ENCODE measurements at places on chromosomes 6 and 20. TPM values are rescaled to one million over a fixed set of nuclear protein-coding genes. Genes with fewer than 3 reads are reported as not detected.

GRCh38 chr6:32189742-32190053, 304 bp downstream of the PBX2 start:
- H3K4me3 ChIP-seq = peak overlapping the region; percentile 99
- peaks cover 60% of the 10 kb centered on the region for H3K4me1 ChIP-seq
- no peaks in the 10 kb centered on the region for H3K27me3 ChIP-seq
- DNase-seq = no peak

DNA sequence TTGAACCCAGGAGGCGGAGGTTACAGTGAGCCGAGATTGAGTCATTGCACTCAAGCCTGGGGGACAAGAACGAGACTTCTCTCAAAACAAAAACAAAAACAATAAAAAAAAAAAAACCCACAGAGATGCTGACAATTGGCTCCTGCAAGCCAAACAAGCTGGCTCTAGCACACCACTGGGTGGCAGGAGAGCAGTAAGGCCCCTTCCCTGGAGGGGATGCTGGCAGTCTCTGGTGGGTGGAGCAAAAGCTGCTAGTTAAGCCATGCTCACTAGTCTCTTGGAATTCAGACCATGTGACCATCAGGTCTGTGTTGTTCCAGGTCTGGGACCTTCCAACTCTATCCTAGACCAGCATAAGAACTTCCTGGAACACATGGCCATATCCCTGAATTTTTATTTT, 18.9 kb upstream of the DSN1 start:
- no peak for DNase-seq
- H3K27ac ChIP-seq = no peak overlapping the region
- no peak overlapping the region for H3K4me3 ChIP-seq

- no peak overlapping the region for H3K4me3 ChIP-seq
- H3K27me3 ChIP-seq = no peaks in the 10 kb centered on the region
- H3K4me1 ChIP-seq = peaks cover 29% of the 10 kb centered on the region
- DNase-seq = no peak
- peak overlapping the region; percentile 67 for H3K27ac ChIP-seq
Measured at GRCh38 chr6:44859901-44860410, 468.2 kb upstream of the RUNX2 start.

DNA sequence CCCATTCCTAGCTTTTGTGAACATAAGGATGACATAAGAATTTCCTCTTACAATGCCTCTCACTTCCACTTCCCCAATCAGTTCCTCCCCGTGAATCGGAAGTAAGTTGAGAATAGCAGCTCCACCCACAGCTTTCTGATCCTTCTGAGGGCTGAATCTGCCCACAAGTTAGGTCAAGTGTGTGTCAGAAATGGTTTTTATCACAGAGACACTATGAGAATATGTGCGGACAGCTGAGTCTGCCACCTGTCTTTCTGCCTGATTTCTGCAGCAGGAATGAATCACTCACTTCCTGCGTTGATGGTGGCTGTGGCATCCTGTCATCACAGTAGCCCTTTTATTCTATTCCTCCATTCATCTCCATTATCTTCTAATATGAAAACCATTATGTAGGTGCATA, 70.2 kb downstream of the RIN2 start:
- H3K36me3 ChIP-seq = no peaks in the 10 kb centered on the region
- peaks cover 15% of the 10 kb centered on the region for H3K27me3 ChIP-seq
- no peak overlapping the region for H3K27ac ChIP-seq
- DNase-seq = no peak

DNA sequence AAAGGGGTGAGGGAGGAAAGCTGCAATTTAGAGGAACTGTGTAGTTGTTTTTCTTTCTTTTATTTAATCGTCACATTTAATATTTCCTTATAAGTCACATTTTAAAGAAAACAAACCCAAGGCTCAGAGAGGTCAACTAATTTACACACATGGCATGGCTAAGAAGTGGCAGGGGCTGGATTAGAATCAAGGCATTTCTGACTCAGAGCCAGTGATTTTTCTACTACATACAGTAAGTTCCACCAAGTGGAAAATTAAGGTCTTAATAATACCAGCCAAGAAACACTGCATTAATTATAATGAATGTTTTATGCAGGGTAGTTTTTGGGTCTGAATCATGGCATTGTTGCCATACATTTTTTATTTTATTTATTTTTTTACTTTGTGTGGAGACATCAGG, 607.7 kb upstream of the CITED2 start:
- no peak for DNase-seq
- H3K27ac ChIP-seq = peak overlapping the region; percentile 61
- no peak overlapping the region for H3K4me3 ChIP-seq

DNA sequence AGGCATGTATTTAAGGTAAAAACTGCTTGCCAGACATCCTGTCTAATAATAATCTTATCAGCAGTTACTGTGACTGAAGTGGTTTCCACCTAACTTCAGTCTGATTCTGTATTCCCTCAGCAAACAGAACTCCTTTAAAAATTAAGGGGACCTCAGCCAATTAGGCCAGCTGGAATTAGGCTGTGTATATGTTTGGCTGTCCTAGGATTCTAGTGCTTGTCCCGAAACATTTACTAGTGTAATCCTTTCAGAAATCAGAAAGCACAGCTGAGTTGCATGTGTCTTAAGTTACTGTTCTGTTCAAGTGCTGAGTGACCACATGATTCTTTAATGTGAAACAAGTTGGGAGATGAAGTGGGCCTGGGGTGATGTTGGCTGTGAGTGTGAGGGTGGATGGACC, 120.9 kb upstream of the SUPT3H start:
- peak overlapping the region; percentile 48 for H3K27ac ChIP-seq

- H3K4me1 ChIP-seq = peaks cover 22% of the 10 kb centered on the region
- no peaks in the 10 kb centered on the region for H3K27me3 ChIP-seq
- H3K36me3 ChIP-seq = peaks cover 3% of the 10 kb centered on the region
- H3K27ac ChIP-seq = no peak overlapping the region
Measured at GRCh38 chr20:32959351-32960221, 44.6 kb downstream of the SUN5 start.

- H3K4me1 ChIP-seq = peaks cover 2% of the 10 kb centered on the region
- H3K27ac ChIP-seq = no peak overlapping the region
- peaks cover 11% of the 10 kb centered on the region for H3K27me3 ChIP-seq
- no peak for DNase-seq
- H3K36me3 ChIP-seq = no peaks in the 10 kb centered on the region
Measured at GRCh38 chr6:119672725-119673124, 323.2 kb upstream of the MAN1A1 start.

DNA sequence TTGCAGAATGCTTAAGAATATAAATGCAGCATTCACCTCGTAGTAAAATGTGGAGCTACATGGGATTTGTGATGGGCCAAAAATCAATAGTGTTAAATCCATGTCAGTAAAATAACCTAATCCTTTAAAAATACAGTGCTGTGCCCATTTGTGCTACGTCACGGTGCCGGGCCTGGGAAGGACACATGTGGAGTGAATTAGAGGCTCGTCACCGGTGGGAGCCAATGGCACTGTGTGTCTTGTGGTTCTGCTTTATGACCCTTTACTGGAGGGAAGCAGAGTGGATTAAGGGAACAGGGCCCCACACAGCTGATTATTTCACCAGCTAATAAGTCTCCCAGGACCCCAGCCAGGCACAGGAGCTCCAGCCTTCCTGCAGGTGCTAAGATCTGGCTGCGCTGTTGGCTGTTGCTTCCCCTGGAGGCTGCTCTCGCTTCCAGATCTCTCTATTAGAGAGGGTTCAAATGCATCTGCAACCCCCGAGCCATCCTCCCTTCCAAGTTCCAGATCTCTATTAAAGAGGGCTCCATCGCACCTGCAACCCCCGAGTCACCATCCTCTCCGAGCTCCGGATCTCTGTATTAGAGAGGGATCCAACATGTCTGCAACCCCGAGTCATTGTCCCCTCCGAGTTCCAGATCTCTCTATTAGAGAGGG, 405.8 kb downstream of the CDH4 start:
- no peak for DNase-seq
- H3K4me1 ChIP-seq = peaks cover 2% of the 10 kb centered on the region
- peaks cover 4% of the 10 kb centered on the region for H3K36me3 ChIP-seq
- H3K27me3 ChIP-seq = peaks cover 5% of the 10 kb centered on the region
- no peak overlapping the region for H3K27ac ChIP-seq

GRCh38 chr20:24736131-24736843, 212.8 kb upstream of the CST7 start:
- no peak overlapping the region for H3K27ac ChIP-seq
- H3K36me3 ChIP-seq = no peaks in the 10 kb centered on the region
- H3K27me3 ChIP-seq = no peaks in the 10 kb centered on the region
- no peak overlapping the region for H3K4me3 ChIP-seq
- DNase-seq = no peak
- peaks cover 7% of the 10 kb centered on the region for H3K4me1 ChIP-seq

DNA sequence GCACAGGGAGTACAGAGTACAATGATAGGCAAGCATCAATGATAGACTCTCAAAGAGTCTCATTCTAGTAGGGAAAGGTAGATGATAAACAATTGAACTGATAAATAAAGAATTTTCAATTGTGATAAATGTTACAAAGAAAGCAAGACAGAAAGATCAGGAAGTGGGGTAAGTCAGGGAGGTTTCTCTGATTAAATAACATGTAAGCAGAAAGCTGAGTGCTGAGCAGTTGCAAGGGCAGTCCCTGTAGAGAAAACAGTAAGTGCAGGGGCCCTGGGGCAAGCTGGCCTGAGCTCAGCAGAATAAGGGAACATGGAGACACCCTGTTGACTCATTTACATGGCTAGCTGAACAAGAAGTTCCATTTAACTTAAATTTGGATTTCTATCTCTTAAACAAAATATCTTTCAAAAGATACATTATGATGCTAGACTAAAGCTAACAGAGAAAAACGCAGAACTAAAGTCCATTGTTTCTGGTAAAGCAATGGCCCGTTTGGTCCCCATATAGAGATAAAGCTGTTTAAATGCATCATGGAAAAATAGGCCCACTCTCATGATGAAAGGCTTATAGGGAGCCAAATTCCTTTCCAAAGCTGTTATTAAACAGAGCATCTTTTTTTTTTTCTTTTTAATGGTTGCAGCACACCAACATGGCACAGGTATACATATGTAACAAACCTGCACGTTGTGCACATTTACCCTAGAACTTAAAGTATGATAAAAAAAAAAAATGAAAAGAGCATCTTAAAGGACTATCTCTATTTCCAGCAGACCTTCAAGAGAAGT, 5.3 kb upstream of the TNFAIP3 start:
- H3K4me1 ChIP-seq = peaks cover 18% of the 10 kb centered on the region
- DNase-seq = no peak
- no peaks in the 10 kb centered on the region for H3K27me3 ChIP-seq
- no peak overlapping the region for H3K4me3 ChIP-seq
- H3K36me3 ChIP-seq = peaks cover 7% of the 10 kb centered on the region
- H3K27ac ChIP-seq = peak overlapping the region; percentile 66

GRCh38 chr6:163686301-163686700, 271.8 kb downstream of the QKI start:
- H3K27me3 ChIP-seq = peaks cover 48% of the 10 kb centered on the region
- H3K4me1 ChIP-seq = no peaks in the 10 kb centered on the region
- H3K36me3 ChIP-seq = no peaks in the 10 kb centered on the region
- no peak overlapping the region for H3K27ac ChIP-seq

GRCh38 chr20:61562897-61563504, 310.9 kb downstream of the CDH4 start:
- no peaks in the 10 kb centered on the region for H3K4me1 ChIP-seq
- no peaks in the 10 kb centered on the region for H3K36me3 ChIP-seq
- H3K4me3 ChIP-seq = no peak overlapping the region
- no peak for DNase-seq
- H3K27ac ChIP-seq = no peak overlapping the region

GRCh38 chr6:168093634-168094033, 14.6 kb upstream of the FRMD1 start:
- peaks cover 13% of the 10 kb centered on the region for H3K27me3 ChIP-seq
- DNase-seq = no peak
- no peak overlapping the region for H3K27ac ChIP-seq
- H3K36me3 ChIP-seq = no peaks in the 10 kb centered on the region
- no peaks in the 10 kb centered on the region for H3K4me1 ChIP-seq
- H3K4me3 ChIP-seq = no peak overlapping the region

DNA sequence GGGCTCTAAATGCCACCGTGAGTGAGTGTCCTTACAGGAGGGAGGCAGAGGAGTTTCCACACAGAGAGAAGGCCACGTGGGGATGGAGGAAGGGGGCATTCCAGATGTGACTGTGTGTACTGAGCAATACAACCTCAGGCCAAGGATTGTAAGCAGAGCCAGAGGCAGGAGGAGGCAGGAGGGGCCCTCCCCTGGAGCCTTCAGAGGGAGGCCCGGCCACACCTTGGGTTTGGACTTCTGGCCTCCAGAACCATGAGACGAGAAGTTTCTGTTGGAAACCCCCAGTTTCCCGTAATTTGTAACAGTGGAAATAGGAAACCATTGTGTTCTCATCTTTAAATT, 9.3 kb upstream of the KIF25 start:
- no peaks in the 10 kb centered on the region for H3K27me3 ChIP-seq
- no peaks in the 10 kb centered on the region for H3K36me3 ChIP-seq
- no peak for DNase-seq
- H3K4me1 ChIP-seq = no peaks in the 10 kb centered on the region
- H3K4me3 ChIP-seq = no peak overlapping the region

- H3K36me3 ChIP-seq = no peaks in the 10 kb centered on the region
- no peak for DNase-seq
Measured at GRCh38 chr6:112576423-112576822, 229.3 kb downstream of the RFPL4B start.

DNA sequence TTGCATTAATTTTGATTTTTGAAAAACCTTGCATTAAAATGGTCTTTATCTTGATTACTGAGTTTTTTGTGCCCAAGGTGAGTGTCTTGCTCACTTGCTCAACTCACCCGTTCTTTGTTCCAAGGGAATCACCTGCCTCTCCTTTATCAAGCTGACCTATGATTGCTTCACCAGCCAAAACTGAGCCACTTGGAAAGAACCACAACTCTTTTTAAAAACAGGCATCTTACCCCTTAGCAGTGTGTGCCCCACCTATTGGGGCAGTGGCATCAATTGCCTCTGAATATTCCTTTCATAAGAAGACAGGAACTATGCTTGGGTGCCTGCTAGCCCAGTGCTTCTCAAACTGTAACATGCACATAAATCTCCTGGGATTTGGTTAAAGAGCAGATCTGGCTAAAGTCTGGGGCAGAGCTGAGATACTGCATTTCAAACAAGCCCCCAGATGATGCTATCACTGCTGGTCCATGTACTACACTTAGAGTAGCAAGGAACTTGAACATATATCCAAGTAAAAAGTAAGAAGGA, 3.3 kb upstream of the STK38 start:
- DNase-seq = no peak
- H3K36me3 ChIP-seq = peaks cover 8% of the 10 kb centered on the region
- peaks cover 26% of the 10 kb centered on the region for H3K4me1 ChIP-seq
- no peaks in the 10 kb centered on the region for H3K27me3 ChIP-seq

DNA sequence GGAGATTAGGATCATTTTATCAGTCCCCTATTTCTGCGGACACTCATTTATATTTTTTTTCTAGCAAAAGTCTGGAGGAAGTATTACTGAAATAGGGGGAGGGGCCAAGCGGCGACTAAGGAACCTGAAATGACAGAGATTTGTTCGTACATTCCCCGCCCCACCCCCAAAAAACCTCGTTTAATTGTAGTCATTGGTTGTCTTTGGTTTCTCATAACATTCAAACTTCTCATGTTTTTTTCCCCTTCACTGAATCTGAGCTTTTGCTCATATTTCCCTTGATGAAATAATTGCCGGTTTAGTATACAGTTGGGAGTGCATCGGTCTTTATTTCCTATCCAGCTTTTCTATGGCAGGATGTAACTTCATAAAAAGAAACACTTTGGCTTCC, 768 bp upstream of the FYN start:
- peak overlapping the region; percentile 100 for H3K4me3 ChIP-seq
- H3K4me1 ChIP-seq = peaks cover 34% of the 10 kb centered on the region
- no peaks in the 10 kb centered on the region for H3K27me3 ChIP-seq
- peaks cover 6% of the 10 kb centered on the region for H3K36me3 ChIP-seq

The ENPP1 gene
- total RNA-seq = 2.1 TPM

The NT5E gene
- 5.1 TPM for total RNA-seq

The DNMT3B gene
- total RNA-seq = 0.34 TPM

The RING1 gene
- total RNA-seq = 27.9 TPM

The MMP24 gene
- total RNA-seq = 0.16 TPM

The FAXC gene
- not detected for total RNA-seq

The PRL gene
- total RNA-seq = not detected

The CST2 gene
- not detected for total RNA-seq

The BPIFA1 gene
- total RNA-seq = not detected

The TFAP2D gene
- total RNA-seq = not detected

The TSHZ2 gene
- 30.7 TPM for total RNA-seq

Data from T-helper 17 cell (primary cell).